ENCODE measurements at places on chromosomes 6 and 20. TPM values are rescaled to one million over a fixed set of nuclear protein-coding genes. Genes with fewer than 3 reads are reported as not detected.
A peak's percentile ranks its signal among the peaks of the same experiment; 100 is the strongest.

- H3K4me3 ChIP-seq = no peak overlapping the region
- no peaks in the 10 kb centered on the region for H3K4me1 ChIP-seq
- no peak for DNase-seq
These were observed 175.4 kb upstream of the THBS2 start for GRCh38 chr6:169429001-169429400.

GRCh38 chr6:136362421-136363356, 73.0 kb upstream of the BCLAF1 start:
- DNase-seq = no peak
- H3K36me3 ChIP-seq = no peaks in the 10 kb centered on the region
- no peaks in the 10 kb centered on the region for H3K27me3 ChIP-seq
- no peak overlapping the region for H3K27ac ChIP-seq
- H3K4me1 ChIP-seq = peaks cover 7% of the 10 kb centered on the region
- no peak overlapping the region for H3K4me3 ChIP-seq

DNA sequence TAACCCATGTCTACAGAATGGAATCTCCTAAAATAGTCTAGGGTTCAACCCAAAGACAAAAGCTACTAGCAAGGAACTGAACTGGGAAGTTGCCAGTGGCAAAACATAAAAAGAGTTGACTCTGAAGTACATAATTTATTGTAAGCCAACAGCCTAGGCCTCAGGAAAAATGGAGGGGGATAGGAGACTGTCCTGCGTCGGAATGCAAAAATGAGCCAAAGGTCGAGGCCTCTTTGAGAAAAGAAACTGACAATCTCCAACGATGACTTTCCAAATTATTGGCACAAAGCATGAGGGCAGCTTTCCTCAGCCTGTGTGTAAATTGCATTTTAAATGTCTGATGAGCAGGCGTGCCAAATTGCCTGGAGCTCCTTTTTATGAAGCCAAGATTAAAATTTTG, 2.1 kb downstream of the COL12A1 start:
- no peak overlapping the region for H3K4me3 ChIP-seq
- H3K4me1 ChIP-seq = peaks cover 57% of the 10 kb centered on the region
- no peaks in the 10 kb centered on the region for H3K36me3 ChIP-seq
- no peak overlapping the region for H3K27ac ChIP-seq
- peaks cover 84% of the 10 kb centered on the region for H3K27me3 ChIP-seq

DNA sequence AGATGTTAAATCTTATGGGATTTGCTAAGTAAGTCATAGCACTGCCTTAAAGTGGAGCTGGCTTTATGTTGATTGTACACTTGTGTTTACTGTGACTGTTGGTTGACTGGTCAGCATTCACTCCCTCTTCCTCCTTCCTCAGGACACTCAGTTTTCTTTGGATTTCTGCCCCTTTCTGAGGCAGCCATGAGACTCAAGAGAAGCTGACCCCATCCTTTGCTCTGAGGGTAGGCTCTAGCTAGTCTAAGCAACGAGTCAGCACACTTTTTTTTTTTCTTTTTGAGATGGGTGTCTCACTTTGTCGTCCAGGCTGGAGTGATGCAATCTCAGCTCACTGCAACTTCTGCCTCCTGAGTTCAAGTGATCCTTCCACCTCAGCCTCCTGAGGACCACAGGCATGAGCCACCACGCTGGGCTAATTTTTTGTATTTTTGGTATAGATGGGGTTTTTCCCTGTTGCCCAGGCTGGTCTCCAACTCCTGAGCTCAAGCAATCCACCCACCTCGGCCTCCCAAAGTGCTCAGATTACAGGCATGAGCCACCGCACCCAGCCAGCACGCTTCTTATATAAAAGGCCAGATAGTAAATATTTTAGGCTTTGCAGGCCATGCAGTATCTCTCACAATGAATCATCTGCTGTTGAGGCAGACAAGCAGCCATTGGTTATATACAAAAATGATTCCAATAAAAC, 191.4 kb downstream of the NFATC2 start:
- peaks cover 2% of the 10 kb centered on the region for H3K4me1 ChIP-seq
- no peak overlapping the region for H3K27ac ChIP-seq
- DNase-seq = no peak
- H3K4me3 ChIP-seq = no peak overlapping the region

DNA sequence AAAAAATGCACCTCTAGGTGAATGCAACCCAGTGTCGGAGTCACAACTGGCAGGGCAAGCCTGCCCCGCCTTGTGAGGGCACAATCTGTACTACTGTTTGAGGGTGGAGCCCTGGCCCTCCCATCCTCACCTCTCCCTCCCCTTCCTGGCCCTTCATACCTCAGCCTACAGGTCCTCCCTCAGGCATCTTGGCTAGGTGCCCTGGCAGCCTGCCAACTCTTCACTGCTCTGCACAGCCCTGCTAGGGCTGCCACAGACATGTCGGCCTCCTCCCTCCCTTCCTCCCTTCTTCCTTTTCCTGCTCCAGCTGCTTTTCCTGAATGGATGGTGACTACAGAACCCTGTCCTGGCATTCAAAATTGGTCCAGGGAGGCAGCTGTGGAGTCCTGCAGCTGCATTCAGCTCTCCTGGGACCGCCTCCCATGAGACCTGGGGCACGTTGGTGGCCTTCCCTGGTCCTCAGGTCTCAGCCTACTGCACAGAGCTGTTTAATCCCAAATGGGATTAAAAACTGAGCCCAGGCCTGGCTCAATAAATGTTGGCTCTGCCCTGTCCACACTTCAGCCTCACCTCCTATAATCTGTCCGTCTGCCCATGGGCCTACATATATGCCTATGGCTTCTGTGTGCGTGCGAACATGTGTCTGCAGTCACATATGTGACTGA, 52.7 kb downstream of the CDH22 start:
- peak; percentile 16 for DNase-seq
- H3K4me1 ChIP-seq = no peaks in the 10 kb centered on the region
- no peak overlapping the region for H3K27ac ChIP-seq
- H3K4me3 ChIP-seq = no peak overlapping the region
- peaks cover 25% of the 10 kb centered on the region for H3K27me3 ChIP-seq

- H3K4me3 ChIP-seq = no peak overlapping the region
- no peak for DNase-seq
These were observed 3.7 kb downstream of the KIF13A start for GRCh38 chr6:17983730-17984129.

DNA sequence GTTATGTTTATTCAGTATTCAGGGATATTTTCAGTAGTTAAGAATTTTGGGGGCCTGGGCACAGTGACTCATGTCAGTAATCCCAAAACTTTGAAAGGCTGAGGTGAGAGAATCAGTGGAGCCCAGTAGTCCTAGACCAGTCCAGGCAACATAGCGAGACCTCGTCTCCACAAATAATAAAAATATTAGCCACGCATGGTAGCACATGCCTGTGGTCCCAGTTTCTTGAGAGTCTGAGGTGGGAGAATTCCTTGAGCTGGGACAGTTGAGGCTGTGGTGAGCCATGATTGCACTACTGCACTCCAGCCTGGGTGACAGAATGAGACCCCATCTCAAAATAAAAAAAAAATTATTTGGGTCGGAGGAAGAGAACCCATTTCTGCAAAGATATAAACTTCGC, 20.3 kb downstream of the ADGRG6 start:
- H3K27me3 ChIP-seq = no peaks in the 10 kb centered on the region
- no peaks in the 10 kb centered on the region for H3K36me3 ChIP-seq
- H3K27ac ChIP-seq = no peak overlapping the region
- H3K4me3 ChIP-seq = no peak overlapping the region
- no peak for DNase-seq

GRCh38 chr6:133587546-133588160, 301.3 kb upstream of the TCF21 start:
- no peak overlapping the region for H3K27ac ChIP-seq
- no peaks in the 10 kb centered on the region for H3K4me1 ChIP-seq
- H3K4me3 ChIP-seq = no peak overlapping the region
- DNase-seq = no peak

- H3K4me3 ChIP-seq = no peak overlapping the region
- H3K27me3 ChIP-seq = no peaks in the 10 kb centered on the region
- no peak for DNase-seq
- no peaks in the 10 kb centered on the region for H3K4me1 ChIP-seq
- no peak overlapping the region for H3K27ac ChIP-seq
These were observed 16.3 kb downstream of the LRRC1 start for GRCh38 chr6:53811082-53811481.

DNA sequence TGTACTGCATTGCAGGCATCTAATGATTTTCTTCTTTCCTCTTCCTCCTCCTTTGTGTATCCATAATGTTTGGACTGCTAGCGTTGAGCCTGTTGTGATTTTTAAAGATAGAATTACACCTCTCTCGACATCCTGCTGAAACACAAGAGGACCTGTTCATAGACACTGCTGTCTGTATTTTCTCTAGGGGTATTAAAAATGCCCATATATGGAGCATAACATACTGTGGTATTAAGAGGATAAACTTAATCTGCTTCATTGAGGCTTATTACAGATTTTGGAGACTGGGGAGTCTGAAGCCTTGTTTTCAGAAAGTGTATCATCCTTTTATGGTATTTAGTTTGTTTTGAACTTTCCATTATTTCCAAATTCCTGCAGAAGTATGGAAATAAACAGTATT, 414.3 kb downstream of the CDKAL1 start:
- H3K27me3 ChIP-seq = no peaks in the 10 kb centered on the region
- H3K4me1 ChIP-seq = no peaks in the 10 kb centered on the region
- H3K36me3 ChIP-seq = no peaks in the 10 kb centered on the region
- no peak for DNase-seq
- H3K27ac ChIP-seq = no peak overlapping the region

DNA sequence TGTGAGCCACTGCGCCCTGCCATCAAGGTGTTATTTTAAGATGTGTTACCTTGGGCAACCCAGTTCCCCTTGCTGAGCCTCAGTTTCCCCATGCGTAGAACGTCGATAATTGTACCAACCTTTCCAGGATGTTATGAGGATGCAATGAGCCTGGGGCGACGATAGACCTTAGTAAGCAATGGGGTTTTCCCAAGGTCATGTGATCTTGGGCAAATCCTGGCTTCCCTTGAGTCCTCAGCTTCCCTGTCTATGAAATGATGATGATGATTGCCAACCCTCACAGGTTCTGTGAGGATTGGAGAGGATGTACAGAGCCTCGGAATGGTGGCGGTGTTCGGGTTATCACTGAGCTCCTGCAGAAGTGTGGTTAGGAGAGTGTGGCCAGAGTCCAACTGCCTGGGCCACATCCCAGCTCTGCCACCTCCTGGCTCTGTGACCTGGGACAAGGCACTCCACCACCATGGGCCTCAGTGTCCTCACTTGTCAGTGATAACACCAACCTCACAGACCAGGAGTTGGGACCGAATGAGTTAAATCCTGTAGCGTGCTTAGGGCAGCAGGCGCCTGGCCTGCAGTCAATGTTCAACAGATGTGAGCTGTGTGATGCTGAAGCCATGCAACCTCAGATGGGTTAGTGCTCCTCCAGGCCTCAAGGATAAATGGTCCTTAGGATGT, 23.4 kb downstream of the SIRPA start:
- no peaks in the 10 kb centered on the region for H3K4me1 ChIP-seq
- no peak overlapping the region for H3K27ac ChIP-seq
- no peak overlapping the region for H3K4me3 ChIP-seq
- no peaks in the 10 kb centered on the region for H3K27me3 ChIP-seq

GRCh38 chr6:141561154-141561553, 571.6 kb upstream of the GJE1 start:
- no peak overlapping the region for H3K27ac ChIP-seq
- H3K36me3 ChIP-seq = no peaks in the 10 kb centered on the region
- H3K27me3 ChIP-seq = no peaks in the 10 kb centered on the region
- H3K4me3 ChIP-seq = no peak overlapping the region
- peaks cover 9% of the 10 kb centered on the region for H3K4me1 ChIP-seq

DNA sequence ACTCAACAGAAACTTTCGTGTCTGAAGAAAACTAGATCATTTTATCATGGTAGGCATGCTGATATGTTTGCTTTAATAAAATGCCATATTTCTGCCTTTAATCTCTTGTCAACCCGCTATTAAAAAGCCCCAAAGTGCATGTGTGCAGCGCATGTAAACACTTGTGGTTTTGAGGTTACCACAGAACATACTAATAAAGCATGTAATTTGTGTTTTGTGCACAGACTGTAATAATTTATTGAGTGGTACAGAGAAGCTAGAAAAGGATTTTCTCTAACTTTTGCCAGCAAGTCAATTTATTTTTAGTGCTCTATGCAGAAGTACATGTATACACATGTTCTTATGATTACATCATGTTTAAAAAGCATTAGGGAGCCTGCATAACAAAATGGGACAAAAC, 349.9 kb upstream of the SLC35B3 start:
- DNase-seq = no peak
- H3K36me3 ChIP-seq = no peaks in the 10 kb centered on the region
- H3K27me3 ChIP-seq = no peaks in the 10 kb centered on the region
- no peak overlapping the region for H3K4me3 ChIP-seq

DNA sequence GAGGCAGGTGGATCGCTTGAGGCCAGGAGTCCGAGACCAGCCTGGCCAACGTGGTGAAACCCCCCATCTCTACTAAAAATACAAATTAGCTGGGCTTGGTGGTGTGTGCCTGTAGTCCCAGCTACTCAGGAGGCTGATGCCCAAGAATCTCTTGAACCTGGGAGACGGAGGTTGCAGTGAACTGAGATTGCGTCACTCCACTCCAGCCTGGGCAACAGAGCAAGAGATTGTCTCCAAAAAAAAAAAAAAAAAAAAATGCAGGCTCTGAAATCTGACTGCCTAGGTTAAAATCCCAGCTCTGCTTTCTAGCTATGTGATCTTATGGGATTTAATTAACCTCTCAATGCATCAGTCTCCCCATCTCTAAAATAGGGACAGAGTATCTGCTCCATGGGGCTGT, 3.3 kb upstream of the TMEM217 start:
- DNase-seq = no peak
- no peak overlapping the region for H3K4me3 ChIP-seq
- H3K4me1 ChIP-seq = peaks cover 21% of the 10 kb centered on the region
- no peaks in the 10 kb centered on the region for H3K27me3 ChIP-seq
- no peak overlapping the region for H3K27ac ChIP-seq

DNA sequence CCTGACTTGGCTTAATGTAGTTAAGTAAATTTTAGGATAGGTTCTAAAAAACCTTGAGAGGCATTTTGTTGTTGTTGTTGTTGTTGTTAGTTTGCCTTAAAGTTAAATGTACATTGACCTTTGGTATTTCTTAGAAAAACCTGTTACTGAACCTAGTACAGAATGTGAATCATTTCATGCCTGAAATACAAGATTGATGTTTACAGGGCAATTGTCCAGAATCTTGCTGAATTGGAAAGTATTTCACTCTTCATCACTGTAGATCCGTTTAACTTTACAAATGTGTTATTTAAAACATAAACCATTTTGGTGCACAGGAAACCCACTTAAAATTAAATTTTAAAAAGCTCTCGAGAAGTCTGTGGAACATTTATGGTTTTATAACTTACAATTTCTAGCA, 75.0 kb downstream of the CEP57L1 start:
- no peak overlapping the region for H3K27ac ChIP-seq
- H3K4me1 ChIP-seq = no peaks in the 10 kb centered on the region
- H3K4me3 ChIP-seq = no peak overlapping the region
- H3K36me3 ChIP-seq = no peaks in the 10 kb centered on the region

The DLK2 gene
- 0.36 TPM for total RNA-seq

The AGPAT4 gene
- total RNA-seq = 4.8 TPM

The FAM217A gene
- not detected for total RNA-seq

The GMPR gene
- total RNA-seq = 0.95 TPM

The FAM110A gene
- total RNA-seq = 4.5 TPM

The FAM209B gene
- total RNA-seq = 3.9 TPM

The ZNF451 gene
- 124 TPM for total RNA-seq

The NNAT gene
- not detected for total RNA-seq

Data from CD4-positive, alpha-beta T cell (primary cell).